SK-N-SH treated with all-trans-retinoic acid at 6 μM for 48 hours (cell line): ENCODE measurements at places on chromosomes 12 and 14.

DNA sequence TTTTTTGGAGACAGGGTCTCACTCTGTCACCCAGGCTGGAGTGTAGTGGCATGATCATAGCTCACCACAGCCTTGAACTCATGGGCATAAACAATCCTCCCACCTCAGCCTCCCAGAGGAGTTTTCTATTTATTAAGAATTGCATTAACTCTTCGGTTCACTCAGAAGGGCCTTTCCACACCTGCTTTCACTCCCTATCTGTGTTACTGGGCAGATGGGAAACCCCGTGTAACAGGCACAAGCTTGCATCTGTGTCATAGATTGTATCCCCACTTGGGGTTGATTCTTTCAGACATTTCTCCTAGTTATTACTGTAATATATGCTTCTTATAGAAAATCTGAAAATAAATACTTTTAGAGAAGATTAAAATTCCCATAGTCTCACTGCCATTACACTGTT is 38.7 kb downstream of the STX2 start:
- no peak for ATAC-seq

- no peak for ATAC-seq
These were observed 425.8 kb upstream of the FOXG1 start for GRCh38 chr14:28340816-28341215.

DNA sequence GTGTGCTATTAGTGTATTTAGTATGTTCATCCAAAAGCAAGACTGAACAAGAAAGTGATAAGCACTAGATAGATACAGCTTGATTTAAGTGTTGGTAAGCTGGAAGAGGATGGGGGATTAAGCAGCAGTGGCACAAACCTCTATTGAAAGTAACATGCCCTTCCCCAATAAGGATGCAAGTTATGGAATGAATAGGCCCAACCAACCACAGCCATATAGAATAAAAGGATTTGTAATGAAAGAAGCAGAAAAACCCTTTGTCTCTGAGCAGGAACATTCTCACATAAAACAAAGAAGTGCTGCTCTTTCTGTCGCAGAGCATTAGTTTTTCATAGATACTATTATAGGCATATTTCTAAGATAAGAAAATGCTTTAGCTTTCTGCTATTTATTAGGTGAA is 310.7 kb downstream of the IPO8 start:
- no peak for ATAC-seq

- no peak for ATAC-seq
These were observed 15.7 kb downstream of the RERG start for GRCh38 chr12:15205341-15206010.
